ENCODE measurements at places on chromosomes 2 and 18.
A peak's percentile ranks its signal among the peaks of the same experiment; 100 is the strongest.

- DNase-seq: no peak
These were observed 14.6 kb upstream of the TNS1 start for GRCh38 chr2:218017211-218018053.

DNA sequence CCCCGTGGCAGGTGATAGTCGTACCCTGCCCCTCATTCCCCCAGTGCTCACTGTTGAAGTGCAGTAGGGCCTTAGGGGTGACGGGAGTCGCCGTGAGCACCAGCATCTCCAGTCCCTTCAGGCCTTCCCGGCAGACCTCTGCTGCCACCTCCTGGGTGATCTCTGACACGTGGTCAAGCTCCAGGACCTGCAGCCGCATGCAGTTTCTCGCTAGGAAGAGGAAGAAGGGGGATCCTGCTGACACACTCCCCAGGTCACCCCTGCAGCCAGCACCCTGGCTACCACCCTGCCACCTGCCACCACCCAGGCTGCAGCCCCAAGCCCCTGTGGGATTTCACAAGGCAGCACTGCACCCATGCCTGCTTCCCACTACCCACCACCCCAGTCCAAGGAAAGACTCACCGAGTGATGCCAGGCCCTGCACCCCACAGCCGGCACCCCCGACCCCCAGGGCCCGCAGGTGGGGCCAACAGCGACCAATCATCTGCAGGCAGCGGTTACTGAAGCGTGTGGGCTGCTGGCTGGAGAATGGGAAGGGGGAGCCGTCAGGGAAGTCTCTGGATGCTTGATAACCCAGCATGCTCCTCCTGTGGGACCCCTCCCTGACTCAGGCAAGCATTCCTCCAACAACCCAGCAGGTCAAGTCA, 23.8 kb downstream of the FBXO41 start:
- DNase-seq: no peak

DNA sequence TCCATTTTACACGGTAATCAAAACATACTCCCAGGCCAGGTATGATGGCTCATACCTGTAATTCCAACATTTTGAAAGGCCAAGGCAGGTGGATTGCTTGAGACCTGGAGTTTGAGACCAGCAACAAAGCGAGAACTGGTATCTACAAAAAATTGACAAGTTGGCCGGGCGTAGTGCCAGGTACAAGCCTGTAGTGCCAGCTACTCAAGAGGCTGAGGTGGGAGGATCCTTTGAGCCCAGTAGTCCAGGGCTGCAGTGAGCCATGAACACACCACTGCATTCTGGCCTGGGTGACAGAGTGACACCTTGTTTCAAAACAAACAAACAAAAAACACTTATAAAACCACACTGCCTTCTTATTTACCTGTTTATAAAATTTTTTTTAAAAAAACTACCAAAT, 80.8 kb downstream of the GAREM1 start:
- no peak for DNase-seq

DNA sequence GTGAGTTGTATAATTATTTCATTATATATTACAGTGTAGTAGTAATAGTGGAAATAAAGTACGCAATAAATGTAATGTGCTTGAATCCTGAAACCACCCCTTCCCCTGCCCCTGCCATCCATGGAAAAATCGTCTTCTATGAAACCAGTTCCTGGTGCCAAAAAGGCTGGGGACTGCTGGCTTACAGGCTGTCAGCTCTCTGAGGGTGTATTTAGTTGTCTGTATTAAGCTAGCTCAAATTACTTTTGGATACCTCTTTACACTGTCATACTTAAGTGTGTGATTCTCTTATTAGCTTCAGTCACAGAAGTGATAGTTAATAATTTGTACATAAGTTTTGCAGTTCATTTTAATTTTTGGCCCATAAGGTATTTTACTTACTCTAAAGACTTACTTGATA, 29.6 kb downstream of the LCLAT1 start:
- DNase-seq: no peak

DNA sequence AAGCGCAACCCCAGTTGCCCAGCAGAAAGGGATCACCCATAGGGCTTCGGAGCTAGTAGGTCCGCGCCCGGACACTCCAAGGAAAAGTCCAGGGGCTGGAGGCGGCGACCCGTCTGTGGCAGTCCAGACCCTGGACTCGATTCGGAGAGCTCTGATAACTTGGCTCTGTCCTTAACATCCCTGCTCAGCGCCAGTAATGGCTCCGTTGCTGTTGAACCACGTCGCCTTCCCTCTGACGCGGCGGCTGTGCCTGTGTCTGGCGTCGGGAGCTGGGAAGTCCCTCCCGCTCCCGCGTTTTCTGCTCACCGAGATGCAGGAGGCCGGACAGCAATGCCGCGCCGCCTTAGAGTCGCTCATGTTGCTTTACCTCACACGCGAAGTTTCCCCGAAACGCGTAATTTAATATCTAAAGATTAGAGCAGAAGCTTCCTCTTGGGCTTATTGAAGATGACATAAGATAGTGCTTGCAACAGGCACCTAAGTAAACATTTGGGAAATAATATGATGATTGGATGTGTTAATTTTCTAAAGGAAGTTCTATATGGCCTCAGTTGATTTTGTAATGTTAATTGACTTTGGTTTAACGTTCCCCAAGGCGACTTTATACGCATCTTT, 1.3 kb upstream of the ZBTB14 start:
- DNase-seq: peak; percentile 67

GRCh38 chr2:15808944-15809343, 131.4 kb upstream of the MYCN start:
- no peak for DNase-seq

DNA sequence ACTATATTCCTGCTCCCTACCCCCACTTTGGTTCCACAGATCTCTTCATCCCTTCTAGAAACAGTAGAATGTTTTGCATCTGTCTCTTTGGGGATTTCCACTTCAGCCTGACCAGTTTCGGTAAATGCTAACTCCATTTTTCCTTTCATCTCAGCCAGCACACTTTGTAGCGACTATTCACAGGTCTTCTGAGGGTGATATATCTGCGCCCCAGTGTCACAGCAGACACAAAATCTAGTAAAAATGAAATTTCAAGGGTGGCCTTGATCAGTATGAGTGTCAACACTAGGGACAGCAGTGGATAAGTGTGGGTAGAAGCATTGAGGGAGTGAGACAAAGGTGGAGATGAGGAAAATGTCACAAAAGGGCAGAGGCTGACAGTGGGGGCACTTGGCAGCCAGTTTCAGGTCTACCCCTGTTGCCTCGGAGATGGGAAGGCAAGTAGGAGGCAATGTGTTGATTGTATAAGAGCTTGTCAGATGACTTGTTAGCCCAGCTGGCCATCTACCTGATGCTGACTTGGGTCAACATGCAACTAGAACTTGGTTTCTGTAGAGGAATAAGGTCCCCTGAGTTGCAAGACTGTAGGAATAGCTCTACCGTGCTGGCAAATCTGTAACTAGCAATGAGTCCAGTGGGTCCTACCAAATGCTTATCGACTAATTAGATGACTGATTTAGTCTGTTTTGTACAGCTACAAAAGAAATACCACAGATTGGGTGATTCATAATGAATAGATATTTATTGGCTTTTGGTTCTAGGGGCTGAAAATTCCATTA, 60.7 kb downstream of the CXCR4 start:
- peak; percentile 30 for DNase-seq

- DNase-seq: no peak
These were observed 513.0 kb upstream of the MYT1L start for GRCh38 chr2:2843969-2844548.

DNA sequence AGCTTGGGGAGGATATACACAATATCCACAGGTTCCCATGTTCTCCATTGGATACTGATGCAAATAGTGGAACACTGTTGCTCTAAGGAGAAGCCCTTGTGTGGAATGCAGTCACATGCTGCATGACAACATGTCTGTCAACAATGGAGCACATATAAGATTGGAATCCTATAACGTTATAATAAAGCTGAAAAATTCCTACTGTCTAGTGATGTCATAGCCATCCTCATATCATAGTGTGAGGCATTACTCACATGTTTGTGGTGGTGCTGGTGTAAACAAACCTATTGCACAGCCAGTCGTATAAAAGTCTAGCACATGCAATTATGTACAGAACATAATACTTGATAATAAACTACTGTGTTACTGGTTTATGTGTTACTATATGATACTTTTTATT, 394.7 kb downstream of the FBXO15 start:
- no peak for DNase-seq

All from activated T-cell treated with anti-CD3 and anti-CD28 coated beads for 24 hours (primary cell).